ENCODE measurements at places on chromosomes 7 and 10. TPM values are rescaled to one million over a fixed set of nuclear protein-coding genes. Genes with fewer than 3 reads are reported as not detected.

RSU1 gene
- 21.4 TPM for polyA plus RNA-seq

SH2B2 gene
- polyA plus RNA-seq, result not detected

CCDC3 gene
- 2.2 TPM for polyA plus RNA-seq

C7orf33 gene
- polyA plus RNA-seq, result not detected

DRGX gene
- polyA plus RNA-seq, result not detected

C10orf53 gene
- not detected for polyA plus RNA-seq

IQUB gene
- 0.13 TPM for polyA plus RNA-seq

GHRHR gene
- polyA plus RNA-seq, result not detected

EPHB6 gene
- 4.3 TPM for polyA plus RNA-seq

PON1 gene
- polyA plus RNA-seq, result 1,101 TPM

IL2RA gene
- not detected for polyA plus RNA-seq

GRCh38 chr10:127534496-127534895 lies 14.6 kb upstream of the NPS start:
- DNase-seq, result no peak

DNA sequence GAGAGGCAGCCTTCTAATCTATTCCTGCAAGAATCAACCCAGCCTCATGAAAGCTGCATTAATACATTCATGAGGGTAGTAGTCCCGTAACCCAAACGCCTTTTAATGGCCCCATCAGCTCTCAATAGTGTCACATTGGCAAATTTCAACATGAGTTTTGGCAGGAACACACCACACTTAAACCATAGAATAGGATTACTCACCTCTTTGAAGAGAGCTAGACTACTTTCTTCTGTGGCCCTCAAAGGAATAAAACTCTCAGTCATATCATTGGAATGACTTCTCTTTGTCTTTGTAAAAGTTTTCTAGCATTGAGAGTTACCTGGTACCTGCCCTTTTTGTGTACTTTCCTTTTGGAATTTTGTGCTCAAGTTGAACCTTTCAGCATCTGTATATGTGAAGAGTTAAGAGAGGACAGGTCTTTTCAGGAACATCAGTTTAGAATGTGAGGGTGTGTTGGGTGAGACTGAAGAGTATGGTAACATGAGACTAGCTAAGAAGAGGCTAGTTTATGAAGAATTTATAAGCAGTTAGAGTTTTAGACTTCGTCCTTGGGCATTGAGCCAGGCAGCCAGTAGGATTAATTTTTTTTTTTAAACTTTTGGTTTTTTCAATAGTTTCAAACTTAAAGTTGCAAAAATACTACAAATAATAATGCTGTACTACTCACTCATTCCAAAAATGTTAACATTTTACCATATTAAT lies 92.6 kb downstream of the MLLT10 start:
- no peak for DNase-seq

DNA sequence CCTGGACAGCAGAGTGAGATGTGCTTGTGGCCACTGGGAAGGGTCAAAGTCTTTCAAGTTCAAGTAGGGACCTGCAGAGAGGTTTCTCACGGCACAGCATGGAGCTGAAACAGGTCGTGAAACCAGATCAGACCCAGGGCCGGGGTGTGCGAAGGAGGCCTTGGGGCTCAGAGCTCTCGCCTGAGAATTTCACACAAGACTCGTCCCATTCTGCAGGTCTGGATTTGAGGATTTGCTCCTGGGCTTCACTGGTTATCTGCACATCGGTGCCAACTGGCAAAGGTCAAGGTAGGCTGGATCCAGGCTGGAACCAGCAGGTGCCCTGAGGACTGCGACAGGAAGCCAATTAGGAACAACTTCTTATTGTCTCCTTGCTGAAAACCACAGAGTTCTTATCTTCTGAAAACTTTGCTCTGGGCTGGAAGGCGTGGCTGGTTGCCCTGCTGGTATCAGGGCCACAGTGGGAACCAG lies 24.0 kb upstream of the GTF2I start:
- no peak for DNase-seq

- no peak for DNase-seq
Observed at GRCh38 chr10:4280461-4281189, 495.6 kb upstream of the KLF6 start.

- DNase-seq, result no peak
Observed at GRCh38 chr7:107596881-107597581, 17.0 kb downstream of the BCAP29 start.

- no peak for DNase-seq
Observed at GRCh38 chr10:107516349-107516748, 351.8 kb upstream of the SORCS1 start.

DNA sequence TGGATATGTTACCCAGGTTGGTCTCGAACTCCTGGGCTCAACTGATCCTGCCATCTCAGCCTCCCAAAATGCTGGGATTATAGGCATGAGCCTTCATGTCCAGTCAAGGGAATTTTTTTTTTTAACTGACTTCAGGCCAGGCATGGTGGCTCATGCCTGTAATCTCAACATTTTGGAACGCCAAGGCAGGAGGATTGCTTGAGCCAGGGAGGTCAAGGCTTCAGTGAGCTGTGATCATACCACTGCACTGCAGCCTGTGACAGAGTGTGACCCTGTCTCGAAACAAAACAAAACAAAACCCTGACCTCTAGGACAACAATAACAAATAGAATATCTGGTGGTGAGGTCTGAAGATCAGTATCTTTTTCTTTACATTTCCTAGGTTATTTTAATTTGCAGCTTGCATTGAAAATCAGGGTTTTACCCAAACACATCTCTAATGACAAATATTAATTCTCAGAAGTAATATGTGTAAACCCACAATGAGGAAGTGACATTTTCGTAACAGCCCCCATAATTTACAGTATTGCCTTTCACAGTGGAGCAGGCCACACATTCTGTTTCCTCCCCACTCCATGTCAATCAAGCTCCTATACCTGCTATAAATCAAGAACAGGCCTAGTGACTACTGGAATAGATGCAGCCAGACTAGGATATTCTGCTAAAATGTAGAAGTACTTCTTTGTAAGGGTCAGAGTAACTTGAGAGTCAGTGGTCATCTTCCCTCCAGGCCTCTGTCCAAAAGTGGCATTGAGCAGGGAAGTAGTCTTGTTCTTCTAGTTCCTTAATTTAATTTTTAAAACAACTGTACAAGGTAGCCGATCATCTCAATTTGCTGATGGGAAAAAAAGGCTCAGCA lies 43.3 kb upstream of the ECHDC3 start:
- no peak for DNase-seq

GRCh38 chr7:28032738-28033380 lies 147.7 kb downstream of the JAZF1 start:
- DNase-seq, result no peak

DNA sequence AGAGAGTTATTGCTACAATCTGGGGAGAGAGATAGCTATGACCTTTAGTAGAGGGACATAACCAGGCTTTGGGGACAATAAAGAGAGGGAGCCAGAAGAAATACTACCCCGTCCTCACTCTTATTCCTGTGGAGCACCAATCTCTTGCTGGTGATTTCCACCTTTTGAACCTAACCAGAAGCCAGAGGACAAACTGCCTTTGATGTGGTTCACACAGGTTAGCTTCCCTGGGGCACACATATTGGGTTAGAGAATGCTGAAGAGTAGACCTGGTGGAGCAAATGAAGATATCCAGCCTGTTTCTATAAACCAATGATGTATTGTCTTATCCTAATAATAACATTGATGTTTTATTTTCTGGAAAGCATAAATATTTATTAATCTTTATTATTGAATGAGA lies 399.3 kb downstream of the HTR7 start:
- no peak for DNase-seq

- no peak for DNase-seq
Observed at GRCh38 chr10:52609626-52610240, 162.9 kb downstream of the MBL2 start.

DNA sequence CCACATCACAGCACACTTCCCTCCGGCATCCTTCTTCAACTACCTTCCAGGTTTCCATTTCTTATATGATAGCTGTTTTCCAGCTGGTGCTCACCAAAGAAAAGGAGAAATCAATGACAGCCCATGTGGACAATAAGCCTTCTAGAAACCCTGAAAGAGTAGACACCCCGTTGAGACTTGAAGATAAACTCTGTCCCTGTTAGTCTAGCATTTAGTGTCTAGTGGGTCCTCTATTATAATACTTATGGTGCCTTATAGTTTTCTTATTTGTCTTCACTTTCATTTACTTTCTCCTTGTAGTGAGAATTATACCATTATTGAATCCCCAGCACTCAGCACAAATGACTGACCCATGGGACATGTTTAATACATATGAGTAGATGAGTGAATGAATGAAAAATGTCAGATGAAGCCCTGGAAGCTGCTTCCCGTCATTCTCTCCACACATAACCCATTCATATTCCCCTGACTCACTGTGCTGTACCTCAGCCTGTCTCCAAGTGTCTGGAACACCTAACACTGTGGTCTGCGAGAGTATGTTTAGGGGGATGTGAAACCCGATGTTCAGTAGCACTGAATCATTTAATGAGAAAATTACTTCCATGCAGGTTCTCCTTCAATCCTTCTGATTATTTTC lies 377.6 kb downstream of the GPR158 start:
- no peak for DNase-seq

DNA sequence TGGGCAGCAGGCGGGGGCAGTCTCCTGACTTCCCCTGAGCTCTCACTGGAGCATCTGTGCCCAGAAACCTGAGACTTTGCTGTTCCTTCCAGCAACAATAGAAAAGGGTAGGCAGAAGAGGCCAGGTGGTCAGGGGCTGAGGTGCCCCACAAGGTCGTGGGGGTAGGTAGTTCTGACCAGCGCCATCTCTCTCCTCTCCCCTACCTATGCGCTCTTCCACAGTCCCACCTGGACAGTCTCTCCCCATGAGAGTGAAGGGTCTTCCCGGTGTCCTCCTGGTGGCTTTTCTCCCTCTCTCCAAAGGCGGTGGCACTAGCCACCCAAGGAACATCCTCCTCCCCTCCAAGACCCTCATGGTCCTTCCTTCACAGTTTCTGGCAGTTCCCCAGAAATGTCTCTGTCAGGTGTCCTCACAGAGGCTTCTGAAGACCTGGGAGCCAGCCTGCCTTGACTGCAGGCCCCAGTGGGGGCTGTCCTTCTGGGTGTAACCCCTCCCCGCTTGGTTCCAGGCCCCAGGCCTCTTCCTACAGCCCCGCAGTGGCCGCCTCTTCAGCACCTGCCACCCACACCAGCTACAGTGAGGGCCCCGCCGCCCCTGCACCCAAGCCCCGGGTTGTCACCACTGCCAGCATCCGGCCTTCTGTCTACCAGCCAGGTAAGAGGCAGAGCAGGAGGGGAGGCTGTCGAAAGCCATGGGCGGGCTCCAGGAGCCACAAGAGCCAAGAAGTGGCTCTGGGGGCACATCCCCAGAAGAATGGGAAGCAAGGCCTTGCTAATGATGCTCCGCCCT lies 41.3 kb downstream of the LDB3 start:
- DNase-seq, result no peak

GRCh38 chr7:10122551-10123100 lies 851.0 kb upstream of the PHF14 start:
- DNase-seq, result no peak

DNA sequence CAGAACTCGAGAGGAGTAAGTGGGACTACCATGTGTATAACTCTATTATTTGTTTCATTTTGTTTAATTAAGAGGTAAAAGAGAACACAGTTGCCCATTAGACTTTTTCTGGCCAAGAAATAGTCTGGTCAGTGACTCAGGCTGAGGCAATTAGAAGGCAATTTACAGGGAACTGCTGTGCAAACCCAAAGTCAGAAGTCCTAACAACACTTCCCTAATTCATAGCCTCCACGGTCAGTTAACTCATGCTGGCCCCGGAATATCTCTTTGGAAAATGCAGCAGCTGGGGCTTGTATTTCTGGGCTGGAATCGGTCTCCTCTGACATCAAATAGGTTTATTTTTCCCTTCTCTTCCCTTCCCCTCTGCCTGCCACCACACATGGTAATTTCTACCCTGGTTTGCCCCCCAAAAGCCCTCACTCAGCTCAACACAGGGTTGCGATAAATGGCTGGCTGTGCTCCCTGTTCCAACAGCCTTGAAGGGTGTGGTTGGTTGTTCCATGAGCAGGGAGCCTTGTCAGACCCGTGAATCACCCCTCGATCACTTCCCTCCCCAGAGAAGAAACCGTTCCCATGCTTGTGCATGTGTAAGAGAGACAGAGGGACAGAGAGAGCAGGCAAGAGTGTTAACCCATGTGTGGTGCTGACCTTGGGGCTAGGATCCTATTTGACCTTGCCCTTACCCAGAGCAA lies 5.3 kb downstream of the SH3PXD2A start:
- no peak for DNase-seq

DNA sequence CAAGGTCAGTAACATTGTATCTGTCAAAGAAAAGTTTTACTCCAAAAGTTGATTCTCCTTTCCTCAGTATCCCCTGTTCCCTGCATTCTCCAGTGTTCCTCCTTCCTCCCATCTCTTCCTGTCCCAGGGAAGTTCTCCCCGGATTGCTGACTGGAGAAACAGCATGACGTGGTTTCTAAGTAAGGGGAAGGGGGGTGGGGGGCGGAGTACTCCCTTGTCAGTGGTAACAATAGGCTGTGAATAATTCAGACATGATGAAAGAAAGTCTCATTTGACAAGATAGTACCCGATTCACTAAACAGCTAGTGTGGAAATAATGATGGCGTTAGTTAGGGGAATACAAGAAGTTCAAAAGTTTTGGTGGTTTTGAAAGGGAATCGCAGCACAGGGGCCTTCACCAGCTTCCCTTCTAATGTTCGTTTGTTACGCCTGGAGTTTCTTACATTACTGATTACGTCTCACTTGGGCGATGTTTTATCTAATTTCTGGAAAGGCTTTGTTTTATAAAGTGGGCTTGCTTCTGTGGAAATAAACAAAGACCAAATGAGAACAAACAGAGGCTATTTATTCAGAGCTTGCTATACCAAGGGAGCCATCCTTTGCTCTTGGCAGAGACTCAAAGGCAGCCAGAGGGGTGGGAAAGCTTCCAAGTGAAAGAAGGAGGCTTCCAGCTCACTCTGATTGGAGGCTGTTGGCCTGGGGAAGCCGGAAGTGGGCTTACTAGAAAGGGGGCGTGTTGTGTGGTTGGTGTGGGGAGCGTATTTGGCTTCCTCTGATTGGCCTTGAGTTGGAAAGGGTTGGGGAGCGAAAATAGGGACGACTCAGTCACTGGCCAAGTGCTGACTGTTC lies 453.7 kb downstream of the SDK1 start:
- DNase-seq, result no peak

- no peak for DNase-seq
Observed at GRCh38 chr7:99576251-99576650, 17.8 kb downstream of the ZNF655 start.

DNA sequence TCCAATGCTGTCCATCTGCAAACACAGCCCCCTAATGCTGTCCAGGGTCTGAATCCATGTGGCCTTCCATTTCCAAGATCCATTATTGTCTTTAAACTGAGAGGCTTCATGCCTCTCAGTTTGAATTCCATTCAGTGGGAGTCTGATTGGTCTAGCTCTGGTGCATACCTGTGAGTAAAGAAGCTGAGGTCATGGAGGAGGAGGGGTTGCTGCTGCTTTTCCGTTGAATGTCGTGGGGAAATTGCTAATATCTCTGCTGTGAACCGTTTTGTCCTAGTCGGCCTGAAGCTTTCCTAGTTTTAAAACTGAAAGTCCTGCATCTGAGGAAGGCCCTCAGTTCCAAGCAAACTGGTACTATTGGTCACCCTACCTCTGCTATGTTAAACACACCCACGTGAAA lies 17.7 kb downstream of the SH2D4B start:
- DNase-seq, result no peak

- DNase-seq, result no peak
Observed at GRCh38 chr7:120272261-120272660, 714 bp upstream of the KCND2 start.
